ENCODE measurements at places on chromosomes 12 and 14.

DNA sequence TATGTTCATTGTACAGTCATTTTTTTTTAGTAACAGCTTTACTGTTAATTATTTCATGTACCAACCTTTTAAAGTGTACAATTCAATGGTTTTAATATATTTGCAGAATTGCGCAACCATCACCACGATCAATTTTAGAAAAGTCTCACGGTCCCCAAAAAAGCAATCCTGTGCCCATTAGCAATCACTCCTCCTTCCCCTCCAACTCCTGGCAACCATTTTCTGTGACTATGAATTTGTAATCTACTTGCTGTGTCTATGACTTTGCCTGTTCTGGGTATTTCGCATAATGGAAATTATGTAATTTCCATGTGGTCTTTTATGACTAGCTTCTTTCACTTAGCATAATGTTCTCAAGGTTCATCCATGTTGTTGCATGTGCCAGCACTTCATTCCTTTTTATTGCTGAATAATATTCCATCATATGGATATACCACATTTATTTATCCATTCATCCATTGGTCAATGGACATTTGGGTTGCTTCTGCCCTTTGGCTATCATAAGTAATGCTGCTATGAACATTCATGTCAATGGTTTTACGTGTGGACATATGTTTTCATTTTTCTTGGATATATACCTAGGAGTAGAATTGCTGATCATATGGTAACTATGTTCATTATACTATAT is 9.9 kb downstream of the KICS2 start:
- no peak for DNase-seq

- no peak for DNase-seq
Observed at GRCh38 chr14:92703516-92703915, 44.9 kb downstream of the LGMN start.

DNA sequence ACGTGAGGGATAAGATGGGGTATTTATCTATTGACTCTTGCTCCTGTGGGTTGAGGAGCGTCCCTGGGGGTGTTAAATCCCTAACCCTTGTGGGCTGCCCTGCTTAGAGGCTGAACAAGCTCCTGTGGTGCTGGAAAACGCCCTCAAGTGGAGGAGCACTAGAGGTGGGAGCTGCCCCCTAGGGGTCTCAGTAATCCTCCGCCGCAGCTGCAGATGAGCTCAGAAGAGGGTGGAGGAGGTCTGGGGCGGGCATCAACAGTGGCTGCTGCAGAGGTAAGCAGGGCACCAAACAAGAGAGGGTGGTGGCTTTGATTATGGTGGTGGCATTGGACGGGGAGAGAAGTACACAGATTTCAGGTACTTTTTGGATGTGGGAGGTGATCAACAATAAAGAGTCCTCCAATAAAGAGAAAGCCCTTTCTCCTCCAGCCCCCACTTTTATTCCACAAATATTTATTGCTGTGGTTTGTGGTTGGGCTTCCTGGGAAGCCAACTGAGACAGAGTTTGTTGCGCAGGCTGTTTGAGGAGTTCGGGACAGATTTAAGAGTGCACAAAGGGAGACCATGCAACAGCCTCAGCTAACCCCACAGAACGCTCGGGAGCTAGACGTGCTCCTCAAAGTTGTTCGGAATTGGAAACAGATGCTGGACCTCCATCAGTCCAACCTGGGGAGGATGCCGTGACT is 179.9 kb downstream of the ADCK1 start:
- no peak for DNase-seq

- no peak for DNase-seq
Observed at GRCh38 chr12:123444092-123445026, 7.9 kb upstream of the RILPL2 start.

DNA sequence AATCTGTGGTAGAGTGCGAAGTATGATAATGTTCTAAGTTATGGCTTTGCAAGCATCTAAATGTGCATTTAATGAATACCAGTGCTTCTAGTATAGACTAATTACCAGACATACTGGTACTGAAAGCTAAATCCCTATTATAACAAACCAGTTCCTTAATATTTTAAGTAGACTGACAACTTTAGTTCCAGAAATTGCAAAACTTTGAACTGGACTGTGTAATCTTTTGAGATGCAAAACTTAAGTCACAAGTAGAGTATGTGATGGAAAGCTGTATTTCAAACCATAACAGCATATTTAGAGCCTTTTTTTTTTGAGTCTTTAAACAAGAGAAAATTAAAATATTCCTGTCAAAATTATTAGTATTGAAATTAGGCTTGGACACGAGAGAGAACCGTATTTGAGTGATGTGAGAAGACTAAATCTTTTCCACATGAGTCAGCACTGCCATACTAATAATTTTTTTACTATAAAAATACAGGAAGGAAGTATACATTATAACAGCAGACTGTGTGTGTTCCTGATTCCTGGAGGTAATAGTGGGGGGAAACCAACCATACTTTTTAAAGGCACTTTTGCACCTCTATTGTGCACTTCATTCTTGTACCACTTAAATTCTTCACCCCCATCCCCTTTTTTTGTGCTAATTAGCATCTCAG is 45.5 kb downstream of the PPM1A start:
- DNase-seq, result no peak

GRCh38 chr14:104316723-104317491 is 178.5 kb downstream of the KIF26A start:
- no peak for DNase-seq

- DNase-seq, result no peak
Observed at GRCh38 chr14:80186301-80186800, 25.0 kb downstream of the DIO2 start.

DNA sequence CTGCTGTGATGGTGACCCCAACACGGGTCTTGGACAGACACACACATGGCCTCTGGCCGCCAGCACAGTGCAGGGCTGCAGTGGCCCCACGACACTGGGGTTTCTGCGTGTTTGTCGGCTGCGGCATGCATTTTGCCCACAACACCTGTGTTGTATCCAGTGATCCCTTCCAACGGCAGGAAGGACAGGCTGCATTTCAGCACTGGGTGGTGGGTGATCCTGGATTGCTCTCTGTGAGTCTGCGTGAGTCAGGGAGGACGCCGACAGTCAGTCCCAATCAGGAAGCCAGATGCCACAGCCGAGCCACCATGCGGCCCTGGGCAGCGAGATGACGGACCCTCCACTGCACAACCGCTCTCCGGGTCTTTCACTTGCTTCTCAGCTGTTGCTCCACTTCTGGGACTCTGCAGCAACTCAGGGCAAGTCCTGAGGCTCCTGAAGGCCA is 20.6 kb downstream of the LRTM2 start:
- DNase-seq, result no peak

DNA sequence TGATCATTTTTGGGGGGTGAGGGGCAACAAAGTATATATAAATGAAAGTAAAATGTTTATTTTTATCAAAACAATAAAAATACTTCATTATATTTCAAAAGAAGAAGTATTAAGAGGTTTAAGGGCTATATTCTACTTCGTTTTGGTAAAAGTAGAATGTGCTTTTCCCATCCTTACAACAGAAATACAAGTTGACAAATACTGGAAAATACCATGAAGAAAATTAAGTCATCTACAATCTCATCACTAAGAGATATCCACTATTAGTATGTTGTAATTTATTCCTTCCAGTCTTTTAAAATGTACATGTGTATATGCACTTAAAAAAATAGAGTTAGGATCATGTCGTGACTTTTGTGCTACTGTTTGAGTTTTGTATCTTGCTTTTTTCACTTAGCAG is 92.8 kb downstream of the PCNX1 start:
- DNase-seq, result no peak

- no peak for DNase-seq
Observed at GRCh38 chr12:12331244-12331771, 18.7 kb downstream of the MANSC1 start.

DNA sequence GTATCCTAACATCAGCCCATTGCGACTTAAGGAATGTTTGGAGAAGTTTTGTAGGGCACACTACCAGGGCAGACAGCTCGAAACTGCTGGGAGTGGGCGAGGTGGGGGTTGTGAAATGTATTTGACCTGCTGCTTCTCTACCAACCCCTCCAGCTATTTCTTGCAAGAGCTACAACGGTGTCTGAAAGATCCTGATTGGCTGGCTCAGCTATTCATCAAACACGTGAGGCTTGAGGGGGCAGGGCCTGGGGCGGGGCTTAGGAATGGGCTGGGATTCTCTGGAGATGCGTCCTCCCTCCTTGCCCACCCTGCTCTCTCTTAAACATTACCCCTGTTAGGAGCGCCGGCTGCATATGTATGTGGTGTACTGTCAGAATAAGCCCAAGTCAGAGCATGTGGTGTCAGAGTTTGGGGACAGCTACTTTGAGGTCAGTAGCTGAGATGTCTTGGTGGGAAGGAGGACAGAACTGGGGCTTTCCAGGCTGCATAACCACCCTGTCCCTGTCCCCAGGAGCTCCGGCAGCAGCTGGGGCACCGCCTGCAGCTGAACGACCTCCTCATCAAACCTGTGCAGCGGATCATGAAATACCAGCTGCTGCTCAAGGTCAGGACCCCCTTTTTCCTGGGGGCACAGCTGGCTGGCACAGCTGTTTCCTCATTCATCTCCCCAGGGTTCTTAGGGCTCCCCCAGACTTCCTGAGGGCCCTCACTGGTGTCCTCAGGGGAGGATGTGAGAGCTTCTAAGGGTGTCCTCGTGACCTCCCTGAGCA is 3.1 kb downstream of the ARHGEF25 start:
- no peak for DNase-seq

All from activated T-helper 9 cell treated with anti-CD3 and anti-CD28 coated beads, Interleukin-2, amount 50 U/mL, for 16 hours (primary cell).